Activated CD4-positive, alpha-beta T cell treated with anti-CD3 and anti-CD28 coated beads for 24 hours (primary cell): ENCODE measurements at places on chromosomes 7 and 10.

DNA sequence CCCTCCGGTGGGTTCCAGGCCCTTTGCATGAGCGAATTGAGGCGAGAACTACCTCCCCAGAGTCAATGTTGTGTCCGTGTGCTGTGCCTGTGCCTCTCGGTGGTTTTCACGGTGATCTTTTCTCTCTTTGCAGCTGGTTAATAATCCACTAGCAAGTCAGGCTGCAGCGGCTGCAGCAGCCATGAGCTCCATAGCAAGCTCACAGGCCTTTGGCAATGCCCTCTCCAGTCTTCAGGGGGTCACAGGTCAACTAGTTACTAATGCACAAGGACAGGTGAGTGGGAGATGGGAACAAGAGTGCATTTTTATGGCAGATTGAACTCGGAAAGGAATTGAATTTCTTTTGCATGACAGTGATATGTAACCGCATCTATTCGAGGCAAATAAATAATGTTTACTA, 159.7 kb upstream of the YAE1 start:
- DNase-seq, result no peak

DNA sequence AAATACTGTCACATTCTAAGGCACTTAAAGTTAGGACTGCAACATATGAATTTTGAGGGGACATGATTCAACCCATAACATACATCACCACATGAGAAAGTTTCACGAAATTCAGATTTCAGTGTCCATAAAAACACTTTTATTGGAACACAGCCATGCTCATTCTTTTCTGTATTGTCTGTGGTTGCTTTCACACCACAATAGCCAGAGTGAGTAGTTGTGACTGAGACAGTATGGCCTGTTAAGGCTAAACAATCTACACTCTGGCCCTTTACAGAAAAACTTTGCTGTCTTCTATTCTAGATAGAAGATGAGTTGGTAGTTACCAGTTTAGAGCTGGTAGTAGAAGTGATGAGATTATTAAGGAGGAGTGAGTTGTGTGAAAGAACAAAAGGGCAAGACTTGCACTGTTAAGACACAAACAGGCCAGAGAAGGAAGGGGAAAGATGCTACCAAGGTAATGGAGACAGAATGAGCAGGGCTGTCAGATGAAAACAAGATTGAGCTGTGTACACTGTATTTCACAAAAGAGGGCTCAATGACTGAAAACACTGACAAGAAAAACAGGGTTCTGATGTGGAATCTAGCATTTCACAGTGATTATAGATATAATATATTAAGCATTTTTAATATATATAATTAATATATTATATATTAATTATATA, 108.6 kb downstream of the PPP1R3A start:
- no peak for DNase-seq

GRCh38 chr10:78688901-78689583, 379.7 kb upstream of the ZMIZ1 start:
- DNase-seq, result no peak

- DNase-seq, result no peak
Measured at GRCh38 chr7:111954474-111955381, 251.5 kb downstream of the DOCK4 start.

DNA sequence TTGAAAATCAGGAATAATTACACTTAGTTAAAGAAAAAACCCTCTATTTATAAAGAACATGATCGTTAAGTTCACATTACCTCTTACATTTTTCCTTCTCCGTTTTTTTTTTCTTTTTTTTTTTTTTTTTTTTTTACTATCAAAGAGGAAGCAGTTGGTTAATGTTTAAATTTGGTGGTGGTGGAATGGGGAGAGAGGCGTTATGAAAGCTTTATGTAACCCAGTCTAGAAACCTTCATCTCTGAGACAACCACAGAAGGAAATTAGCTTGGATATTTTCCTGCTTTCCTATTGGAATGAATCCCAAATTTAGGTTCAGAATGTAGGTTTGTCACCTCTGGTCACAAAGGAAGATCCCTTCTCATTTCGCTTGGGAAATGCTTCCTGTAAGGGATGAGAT, 31.5 kb upstream of the LHFPL3 start:
- DNase-seq, result no peak

DNA sequence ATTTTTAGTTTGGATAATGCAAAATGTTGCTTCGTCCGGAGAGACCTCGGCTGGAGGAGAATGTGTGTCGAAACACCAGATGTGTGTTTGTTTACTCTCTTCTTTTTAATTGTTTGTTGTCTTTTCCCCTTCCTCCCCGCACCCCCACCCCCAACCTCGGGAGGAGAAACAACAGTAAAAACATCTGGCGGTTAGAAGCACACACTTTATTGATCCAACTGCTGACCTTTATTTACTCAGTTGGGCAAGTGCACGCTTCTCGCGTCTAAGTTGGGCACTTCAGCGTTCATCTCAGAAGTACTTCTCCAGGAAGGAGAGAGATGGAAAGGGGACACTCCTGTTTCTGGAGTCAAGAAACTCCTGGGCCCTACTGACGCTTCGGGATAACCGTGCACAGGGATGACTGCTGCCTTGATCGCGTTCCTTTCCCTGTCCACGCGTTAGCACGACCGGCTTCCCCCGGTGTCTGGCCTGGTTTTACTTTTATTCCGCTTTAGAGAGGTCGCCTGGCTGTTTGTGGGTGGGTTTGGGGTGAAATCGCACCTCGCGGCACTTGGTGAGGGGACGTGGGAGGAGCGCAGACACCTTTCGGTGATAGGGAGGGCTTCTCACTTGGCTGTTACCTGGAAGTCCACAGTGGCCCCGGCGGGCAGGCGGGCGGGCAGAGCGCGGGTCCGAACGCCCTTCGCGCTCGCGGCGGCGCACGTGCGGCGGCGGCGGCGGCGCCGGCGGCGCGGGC, 168.3 kb upstream of the PPP1R3A start:
- no peak for DNase-seq

GRCh38 chr7:122984021-122984420, 11.5 kb downstream of the TAS2R16 start:
- no peak for DNase-seq

DNA sequence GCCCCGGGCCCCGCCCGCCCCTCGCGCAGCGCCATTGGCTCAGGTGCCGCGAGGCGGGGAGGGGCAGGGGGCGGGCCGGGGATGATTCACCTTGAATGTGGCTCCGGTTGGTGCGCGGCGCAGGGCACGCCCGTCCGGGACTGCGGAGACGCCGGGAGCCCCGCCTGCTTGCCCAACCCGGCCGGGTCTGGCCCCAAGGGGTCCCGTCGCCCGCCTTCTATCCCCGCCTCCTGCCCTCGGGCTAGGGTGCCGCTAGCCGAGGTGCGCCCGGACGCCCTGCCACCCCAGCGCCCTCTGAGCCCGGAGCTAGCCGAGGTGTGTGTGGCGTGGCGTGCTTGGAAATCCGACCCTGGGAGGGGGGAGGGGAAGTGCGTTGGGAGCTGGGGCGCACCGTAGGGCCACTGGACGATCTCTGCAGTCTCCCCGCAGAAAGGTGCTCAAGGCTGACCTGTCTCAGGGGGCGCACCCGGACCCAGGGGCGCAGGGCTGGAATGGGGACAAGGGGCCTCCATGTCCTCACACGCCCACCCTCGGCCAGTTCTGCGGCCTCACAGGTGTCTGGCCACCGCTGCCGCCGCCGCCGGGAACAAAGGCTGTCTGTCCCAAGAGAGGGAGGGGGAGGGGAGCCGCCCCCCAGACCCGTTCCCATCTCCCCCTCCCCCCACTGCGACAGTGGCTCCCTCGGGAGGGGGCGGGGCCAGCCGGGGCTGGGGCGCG, 168.9 kb downstream of the NRF1 start:
- peak; percentile 51 for DNase-seq

GRCh38 chr10:12838995-12839927, 162.3 kb downstream of the CCDC3 start:
- DNase-seq, result no peak

DNA sequence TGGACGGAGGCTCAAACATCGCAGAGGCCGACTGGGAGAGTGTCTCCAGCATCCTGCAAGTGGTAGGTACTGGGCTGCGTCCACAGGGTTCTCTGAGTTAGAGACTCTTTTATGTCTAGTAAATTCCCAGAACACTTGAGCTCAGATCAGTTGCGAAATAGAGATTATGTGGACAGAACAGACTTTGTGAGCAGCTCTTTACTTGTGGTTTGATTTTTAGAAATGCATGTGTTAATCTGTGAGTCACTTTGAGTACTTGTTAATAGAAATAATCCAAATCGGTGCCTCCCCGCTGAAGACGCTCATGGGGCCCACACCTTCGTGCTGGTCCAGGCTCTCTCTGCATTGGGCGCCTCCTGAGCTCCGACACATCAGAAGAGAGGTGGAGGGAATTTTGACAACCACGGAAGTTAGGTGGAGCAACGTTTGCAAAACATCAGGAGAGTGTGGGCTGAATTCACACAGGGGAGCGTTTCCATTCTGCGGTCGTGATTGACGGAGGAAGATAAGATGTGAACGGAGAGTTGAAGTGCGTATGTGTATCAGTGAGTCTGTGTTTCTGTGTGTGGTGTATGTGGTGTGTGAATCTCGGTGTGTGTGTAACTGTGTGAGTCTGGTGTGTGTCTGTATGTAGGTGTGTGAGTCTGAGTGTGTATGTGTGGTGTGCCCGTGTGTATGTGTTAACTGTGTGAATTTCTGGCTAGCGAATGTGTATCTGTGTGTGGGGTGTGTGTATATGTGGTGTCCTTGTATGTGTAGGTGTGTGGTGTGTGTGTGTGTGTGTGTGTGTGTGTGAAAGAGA, 32.1 kb downstream of the PFKP start:
- no peak for DNase-seq

- no peak for DNase-seq
Measured at GRCh38 chr7:108156897-108157605, 26.9 kb upstream of the LAMB4 start.

GRCh38 chr7:77208416-77208815, 8.8 kb upstream of the FGL2 start:
- DNase-seq, result no peak

- DNase-seq, result no peak
Measured at GRCh38 chr7:77320137-77320536, 96.0 kb downstream of the GSAP start.

- DNase-seq, result peak; percentile 35
Measured at GRCh38 chr10:114544045-114544659, 113.9 kb downstream of the ABLIM1 start.

- peak; percentile 48 for DNase-seq
Measured at GRCh38 chr7:28922624-28923331, 35.4 kb downstream of the TRIL start.
